Activated naive CD8-positive, alpha-beta T cell treated with anti-CD3 and anti-CD28 coated beads, Interleukin-2, amount 50 U/mL, for 24 hours (primary cell): ENCODE measurements at places on chromosomes 2 and 18.

- DNase-seq = no peak
- H3K27ac ChIP-seq = no peak overlapping the region
- no peaks in the 10 kb centered on the region for H3K36me3 ChIP-seq
- H3K4me3 ChIP-seq = no peak overlapping the region
Observed at GRCh38 chr2:111665551-111666116, 218.4 kb downstream of the ANAPC1 start.

- H3K27ac ChIP-seq = peak overlapping the region; percentile 72
- no peaks in the 10 kb centered on the region for H3K27me3 ChIP-seq
- DNase-seq = peak; percentile 15
- H3K4me3 ChIP-seq = peak overlapping the region; percentile 21
- peaks cover 16% of the 10 kb centered on the region for H3K36me3 ChIP-seq
Observed at GRCh38 chr2:60992985-60993392, 24.5 kb upstream of the PEX13 start.

DNA sequence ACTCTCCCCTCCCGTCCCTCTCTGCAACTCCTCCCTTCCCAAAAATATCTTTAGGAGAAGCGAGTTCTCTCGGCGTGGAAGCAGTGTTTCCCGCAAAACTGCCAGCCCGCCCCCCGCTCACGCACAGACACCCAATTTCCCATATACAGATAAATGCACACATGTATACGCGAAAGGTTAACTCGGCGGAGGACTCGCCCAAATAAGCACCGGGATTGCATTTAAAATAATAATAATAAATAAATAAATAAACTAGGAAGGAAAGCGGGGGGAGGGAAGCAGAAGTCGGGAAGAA, 70.0 kb upstream of the PSMD14 start:
- peaks cover 45% of the 10 kb centered on the region for H3K4me1 ChIP-seq
- H3K4me3 ChIP-seq = peak overlapping the region; percentile 84
- peaks cover 10% of the 10 kb centered on the region for H3K36me3 ChIP-seq
- DNase-seq = no peak
- peaks cover 6% of the 10 kb centered on the region for H3K27me3 ChIP-seq

DNA sequence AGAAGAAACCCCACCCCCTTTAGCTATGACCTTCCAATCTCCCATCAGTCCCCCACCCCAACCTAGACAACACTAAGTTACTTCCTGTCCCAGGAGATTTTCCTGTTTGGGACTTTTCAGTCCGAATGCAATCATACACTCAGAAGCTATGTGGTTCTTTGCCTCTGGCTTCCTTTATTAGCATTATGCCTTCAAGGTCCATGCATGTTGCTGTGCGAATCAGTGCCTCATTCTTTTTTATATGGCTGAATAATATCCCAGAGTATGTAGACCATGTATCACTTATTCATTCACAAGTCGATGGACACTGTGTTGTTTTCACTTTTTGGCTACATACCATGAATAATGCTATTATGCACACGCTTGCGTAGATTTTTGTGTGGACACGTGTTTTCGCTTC, 292.1 kb upstream of the HDAC4 start:
- H3K4me1 ChIP-seq = no peaks in the 10 kb centered on the region
- H3K36me3 ChIP-seq = no peaks in the 10 kb centered on the region
- no peak overlapping the region for H3K4me3 ChIP-seq
- H3K27me3 ChIP-seq = peaks cover 5% of the 10 kb centered on the region
- no peak for DNase-seq

GRCh38 chr2:45731141-45731540, 79.7 kb downstream of the PRKCE start:
- H3K27ac ChIP-seq = no peak overlapping the region
- peaks cover 20% of the 10 kb centered on the region for H3K4me1 ChIP-seq
- no peaks in the 10 kb centered on the region for H3K27me3 ChIP-seq
- no peak for DNase-seq
